ENCODE measurements at places on chromosomes 4 and X.

- no peak for DNase-seq
These were observed 758.8 kb upstream of the TENM3 start for GRCh38 chr4:181484396-181484795.

- DNase-seq: no peak
These were observed 7.5 kb downstream of the PCDH10 start for GRCh38 chr4:133156556-133156955.

DNA sequence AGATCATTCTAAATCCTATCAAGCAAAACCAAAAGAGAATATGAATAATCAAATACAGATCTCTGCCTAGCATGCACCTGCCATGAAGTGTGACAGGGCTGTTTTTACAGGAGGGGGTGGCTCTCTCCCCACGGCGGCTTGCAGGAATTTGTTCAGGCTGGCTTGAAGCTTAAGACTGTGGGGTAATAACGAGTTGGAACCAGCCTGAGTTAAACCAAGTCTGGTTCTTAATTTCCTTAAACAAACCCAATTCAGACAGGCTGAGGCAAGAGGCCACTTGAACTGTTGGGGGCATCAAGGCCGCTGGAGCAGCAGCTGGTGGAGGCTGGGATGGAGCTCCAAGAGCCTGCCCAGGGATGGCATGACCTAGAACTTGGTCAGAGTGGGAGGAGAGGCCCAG is 45.1 kb upstream of the LGI2 start:
- DNase-seq: no peak

GRCh38 chrX:130555341-130555740 is 153.6 kb downstream of the RBMX2 start:
- no peak for DNase-seq

- no peak for DNase-seq
These were observed 1021.1 kb downstream of the STIM2 start for GRCh38 chr4:27881705-27882104.

DNA sequence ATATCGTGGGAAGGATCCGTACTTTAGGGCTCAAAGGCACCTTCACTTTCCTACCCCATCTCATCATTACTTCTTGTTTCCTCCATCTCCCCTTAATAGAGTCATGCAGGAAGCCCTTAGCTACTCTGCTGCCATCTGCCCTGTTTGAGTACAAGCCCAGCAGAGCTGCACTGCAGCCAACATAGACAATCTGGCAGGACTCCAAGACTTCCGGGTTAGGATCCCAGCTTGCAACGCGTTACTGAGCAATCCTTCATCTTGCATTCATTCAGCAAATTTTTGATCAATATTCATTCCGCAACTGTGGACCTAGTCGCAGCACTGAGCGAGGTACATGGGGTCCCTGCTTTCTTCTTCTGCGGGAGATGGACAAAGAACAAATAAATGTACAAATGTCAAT is 344.9 kb downstream of the BCOR start:
- DNase-seq: no peak

DNA sequence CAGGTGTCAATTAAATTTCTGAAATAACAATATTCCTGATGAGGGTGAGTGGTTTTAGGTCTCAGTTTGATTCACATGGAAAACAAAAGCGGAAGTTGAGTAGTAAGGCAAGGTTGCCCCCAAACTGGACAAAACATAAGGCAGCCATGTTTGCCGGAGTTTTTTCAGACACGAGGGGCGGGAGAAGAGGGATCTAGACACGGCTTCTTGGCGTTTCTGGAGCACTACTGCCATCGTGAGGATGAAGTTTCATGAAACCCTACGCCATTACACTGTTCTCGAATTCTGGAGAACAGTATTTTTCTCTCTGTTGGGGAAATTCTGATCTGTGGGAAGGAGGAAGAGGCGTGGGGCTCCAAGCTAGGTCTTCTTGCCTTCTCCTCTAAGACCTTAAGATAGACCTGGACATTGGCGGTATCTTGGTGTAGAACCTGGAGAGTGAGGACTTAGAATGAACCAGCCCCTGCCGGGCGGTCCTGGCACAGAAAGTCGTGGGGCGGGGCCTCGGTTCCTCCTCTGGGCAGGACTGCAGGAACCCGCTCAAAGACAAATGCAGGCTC is 160.3 kb downstream of the OR13H1 start:
- DNase-seq: peak; percentile 57

Data from pulmonary artery endothelial cell (primary cell).